Hematopoietic multipotent progenitor cell treated with erythropoietin and hydrocortisone succinate and interleukin-3 and kit ligand, for 8 days (in vitro differentiated cells): ENCODE measurements at places on chromosomes 16 and 17.

GRCh38 chr17:55286681-55287589 lies 22.2 kb downstream of the HLF start:
- no peak for DNase-seq

DNA sequence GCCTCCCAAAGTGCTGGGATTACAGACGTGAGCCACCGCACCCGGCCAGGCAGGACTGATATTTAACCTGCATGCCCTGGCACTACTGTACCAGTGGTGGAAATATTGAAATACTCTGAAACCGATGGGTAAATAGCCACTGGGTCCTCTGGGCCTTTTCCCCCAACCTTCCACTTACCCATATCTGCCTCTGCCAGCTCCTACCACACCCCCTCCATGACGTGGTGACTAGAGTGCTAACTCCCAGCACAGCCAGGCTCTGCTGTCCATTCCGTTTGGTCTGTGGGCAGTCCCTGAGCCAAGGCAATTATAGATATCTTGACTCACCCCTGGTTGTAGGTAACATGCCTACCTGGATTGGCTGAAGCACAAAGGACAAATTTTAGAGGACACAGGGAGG lies 187.8 kb downstream of the PRKCB start:
- peak; percentile 39 for DNase-seq

DNA sequence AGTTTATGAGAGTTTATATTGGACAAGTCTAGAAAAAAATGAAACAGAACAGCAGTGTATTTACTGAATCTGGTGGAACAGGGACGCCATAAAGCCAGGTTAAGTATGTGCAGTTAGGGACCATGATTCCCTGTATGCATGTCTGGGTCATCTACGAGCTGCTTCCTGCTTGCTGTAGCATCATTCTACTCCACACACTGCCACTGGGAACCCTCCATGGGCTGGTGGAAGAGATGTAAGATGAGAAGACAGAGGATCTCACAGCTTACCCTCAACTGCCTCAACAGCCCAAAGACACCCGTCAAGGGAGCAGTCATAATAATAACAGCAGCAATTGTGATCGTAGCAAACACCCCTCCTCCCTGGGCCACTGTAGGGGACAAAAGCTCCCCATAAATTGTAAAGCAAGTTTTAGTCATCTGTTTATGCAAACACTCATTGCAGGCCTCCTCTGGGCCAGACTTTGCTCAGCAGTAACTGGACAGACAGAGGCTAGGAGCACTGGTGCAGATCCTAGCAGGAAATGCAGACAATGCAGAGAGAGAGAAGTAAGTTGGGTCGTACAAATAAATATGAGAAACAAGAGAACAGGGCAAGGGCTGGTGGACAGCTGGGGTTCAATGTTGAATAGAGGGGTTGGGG lies 188.0 kb downstream of the SOX9 start:
- no peak for DNase-seq

DNA sequence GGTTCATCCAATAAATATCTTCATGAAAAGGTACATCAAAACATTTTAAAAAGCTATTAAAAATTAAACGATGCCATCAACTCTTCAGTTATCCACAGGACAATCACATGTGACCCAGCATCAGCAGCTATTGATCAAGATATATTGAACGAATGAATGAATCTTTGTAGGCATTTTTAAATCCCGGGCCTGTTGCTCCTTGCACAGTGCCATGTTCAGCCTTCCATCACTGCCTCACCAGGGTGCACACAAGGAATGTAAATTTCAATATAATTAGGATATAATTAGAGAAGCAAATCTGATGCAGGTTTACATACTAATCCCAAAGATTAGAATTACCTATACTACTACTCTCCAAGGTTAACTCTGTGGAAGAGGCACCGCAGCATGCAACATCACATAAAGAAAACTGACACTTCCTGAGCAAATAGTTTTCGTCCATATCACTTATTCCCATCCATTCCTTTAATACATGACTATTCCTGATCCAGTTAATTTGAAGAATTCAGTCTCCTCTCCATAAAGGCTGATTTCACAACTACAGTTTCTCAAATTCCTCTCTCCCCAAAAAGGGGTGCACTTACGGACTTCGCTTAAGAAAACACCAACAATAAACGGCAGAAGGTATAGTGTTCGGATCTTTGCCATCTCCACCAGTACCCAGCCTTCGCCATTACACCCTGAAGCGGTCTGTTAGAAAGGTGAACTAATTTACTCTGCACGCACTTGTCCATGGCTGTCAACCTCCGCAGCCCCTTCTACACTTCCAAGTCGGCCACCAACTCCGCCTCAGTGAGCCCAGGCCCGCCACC lies 938 bp downstream of the NCOR1 start:
- peak; percentile 46 for DNase-seq

GRCh38 chr17:58516644-58517377 lies 2.4 kb upstream of the MTMR4 start:
- DNase-seq: peak; percentile 16

DNA sequence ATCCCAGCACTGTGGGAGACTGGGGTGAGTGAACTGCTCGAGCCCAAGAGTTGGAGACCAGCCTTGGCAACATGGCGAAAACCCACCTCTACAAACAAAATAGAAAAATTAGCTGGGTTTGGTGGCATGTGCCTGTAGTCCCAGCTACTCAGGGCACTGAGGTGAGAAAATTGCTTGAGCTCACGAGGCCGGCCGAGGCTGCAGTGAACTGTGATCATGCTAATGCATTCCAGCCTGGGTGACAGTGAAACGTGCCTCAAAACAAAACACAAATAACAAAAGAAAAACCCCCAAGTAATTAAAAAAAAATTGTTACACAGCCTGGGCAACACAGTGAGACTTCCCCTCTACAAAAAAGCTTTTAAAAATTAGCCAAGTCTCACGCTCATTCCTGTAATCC lies 5.0 kb downstream of the CCDC47 start:
- no peak for DNase-seq
